AG09319 (cell line): ENCODE measurements at places on chromosomes 5 and 9.
A peak's percentile ranks its signal among the peaks of the same experiment; 100 is the strongest.

DNA sequence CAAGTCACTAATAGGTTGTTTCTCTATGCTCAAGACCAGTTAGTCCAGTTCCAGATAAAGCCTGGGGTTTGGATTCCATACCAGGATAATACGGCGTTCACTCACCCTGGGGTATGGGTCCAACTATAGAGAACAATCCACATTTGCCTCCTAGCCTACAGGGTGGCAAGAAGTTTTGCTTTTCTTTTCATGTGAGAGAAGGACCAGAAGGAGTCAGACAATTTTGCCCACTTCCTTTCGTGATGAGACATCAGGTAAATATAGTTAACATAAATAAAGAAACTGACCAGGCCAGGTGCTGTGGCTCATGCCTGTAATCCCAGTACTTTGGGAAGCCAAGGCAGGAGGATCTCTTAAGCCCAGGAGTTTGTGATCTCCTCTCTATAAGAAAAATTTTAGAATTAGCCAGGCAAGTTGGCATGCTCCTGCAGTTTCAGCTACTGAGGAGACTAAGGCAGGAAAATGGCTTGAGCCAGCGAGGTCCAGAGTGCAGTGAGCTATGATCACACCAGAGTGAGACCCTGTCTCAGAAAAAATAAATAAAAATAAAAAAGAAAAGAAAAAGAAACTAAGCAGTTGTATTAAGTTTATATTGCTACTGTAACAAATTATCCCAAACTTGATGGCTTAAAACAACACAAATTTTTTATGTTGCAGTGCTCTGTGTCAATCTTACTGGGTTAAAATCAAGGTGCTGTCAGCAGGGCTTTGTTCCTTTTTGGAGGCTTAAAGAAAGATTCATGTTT is 7.5 kb upstream of the REEP5 start:
- DNase-seq, result no peak

- DNase-seq, result no peak
These were observed 1.7 kb upstream of the PLPPR1 start for GRCh38 chr9:101026824-101027223.

DNA sequence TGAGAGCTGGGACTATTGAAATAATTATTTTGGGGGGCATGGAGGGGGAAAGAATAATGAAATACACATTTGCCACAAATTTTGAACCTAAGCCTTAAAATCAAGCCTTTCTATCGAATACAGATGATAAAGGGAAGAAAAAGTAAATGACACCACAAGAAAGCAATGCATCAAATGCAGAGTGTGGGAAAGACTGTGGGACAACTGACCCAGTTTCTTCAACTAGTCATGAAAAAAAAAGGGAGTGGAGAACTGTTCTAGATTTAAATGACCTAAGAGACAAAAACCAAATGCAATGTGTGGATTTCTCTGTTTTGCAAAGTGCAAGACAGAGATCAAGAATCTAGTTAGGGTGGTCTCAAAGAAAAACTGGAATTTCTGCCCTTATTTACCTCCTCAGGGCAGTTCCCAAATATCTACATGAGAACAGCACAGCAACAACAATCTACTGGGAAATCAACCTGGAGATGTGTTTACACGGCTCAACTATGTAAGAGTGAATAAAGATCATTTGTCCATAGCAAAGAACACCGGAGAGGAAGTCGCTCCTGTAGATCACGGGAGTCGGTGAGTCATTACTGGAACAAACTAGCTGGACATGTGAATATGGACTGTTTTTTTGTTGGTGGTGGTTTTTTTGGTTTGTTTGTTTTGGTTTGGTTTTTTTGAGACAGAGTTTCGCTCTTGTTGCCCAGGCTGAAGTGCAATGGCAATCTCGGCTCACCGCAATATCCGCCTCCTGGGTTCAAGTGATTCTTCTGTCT is 145.9 kb downstream of the DROSHA start:
- no peak for DNase-seq

GRCh38 chr5:148482196-148482595 is 98.4 kb downstream of the FBXO38 start:
- DNase-seq, result no peak

GRCh38 chr9:38689678-38690077 is 30.3 kb downstream of the FAM240B start:
- DNase-seq, result no peak

DNA sequence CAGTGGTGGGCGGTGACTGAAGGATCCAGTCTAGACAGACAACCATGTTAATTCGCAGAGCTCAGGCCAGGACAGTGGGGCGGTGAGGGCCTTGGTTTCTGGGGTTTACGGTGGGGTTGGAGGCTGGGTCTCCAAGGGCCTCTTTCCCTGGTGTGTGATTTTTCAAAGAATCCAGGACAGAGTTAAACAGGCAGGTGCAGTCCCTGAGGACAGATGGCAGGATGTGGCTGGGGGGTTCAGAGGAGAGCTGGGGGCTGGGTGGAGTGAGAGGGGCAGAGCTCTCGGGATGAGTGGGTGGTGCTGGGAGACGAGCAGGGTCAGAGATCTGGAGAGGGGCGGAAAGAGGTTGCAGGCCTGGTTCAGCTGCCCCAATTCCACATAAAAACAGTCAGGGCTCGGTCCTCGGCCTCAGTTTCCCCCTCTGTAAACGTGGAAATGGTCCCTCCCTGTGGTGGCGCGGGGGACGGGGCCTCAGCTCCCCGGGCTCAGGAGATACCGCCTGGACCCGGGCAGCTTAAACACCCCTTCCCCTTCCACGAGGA is 145.9 kb downstream of the GAPVD1 start:
- DNase-seq, result no peak

- no peak for DNase-seq
These were observed 24.2 kb downstream of the SLC1A1 start for GRCh38 chr9:4514252-4515128.

- DNase-seq, result no peak
These were observed 588 bp upstream of the PLPP1 start for GRCh38 chr5:55535199-55535905.

- no peak for DNase-seq
These were observed 78.8 kb downstream of the PCSK1 start for GRCh38 chr5:96354237-96354636.

DNA sequence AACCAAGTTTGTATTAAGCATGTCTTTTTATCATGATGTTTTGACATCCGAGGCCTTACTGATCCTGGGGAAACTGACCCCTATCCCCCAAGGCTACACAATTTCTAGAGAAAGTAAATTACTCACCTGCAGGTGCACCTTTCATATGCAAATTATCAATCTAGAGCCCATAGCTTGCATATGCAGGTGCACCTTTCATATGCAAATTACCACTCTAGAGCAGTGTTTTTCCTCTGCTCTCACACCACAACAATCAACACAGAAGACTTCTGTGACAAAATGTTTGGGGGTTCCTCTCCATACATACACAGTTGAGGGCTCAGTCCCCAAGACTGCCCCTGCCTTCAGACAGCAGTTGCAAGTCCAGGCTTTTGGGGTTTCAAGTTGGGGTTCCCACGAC is 203.7 kb upstream of the RORB start:
- DNase-seq, result no peak

GRCh38 chr9:131747352-131747751 is 7.5 kb upstream of the RAPGEF1 start:
- peak; percentile 41 for DNase-seq

GRCh38 chr9:34566322-34566721 is 23.2 kb downstream of the CNTFR start:
- no peak for DNase-seq

GRCh38 chr5:32852535-32852934 is 141.4 kb downstream of the NPR3 start:
- DNase-seq, result peak; percentile 64

DNA sequence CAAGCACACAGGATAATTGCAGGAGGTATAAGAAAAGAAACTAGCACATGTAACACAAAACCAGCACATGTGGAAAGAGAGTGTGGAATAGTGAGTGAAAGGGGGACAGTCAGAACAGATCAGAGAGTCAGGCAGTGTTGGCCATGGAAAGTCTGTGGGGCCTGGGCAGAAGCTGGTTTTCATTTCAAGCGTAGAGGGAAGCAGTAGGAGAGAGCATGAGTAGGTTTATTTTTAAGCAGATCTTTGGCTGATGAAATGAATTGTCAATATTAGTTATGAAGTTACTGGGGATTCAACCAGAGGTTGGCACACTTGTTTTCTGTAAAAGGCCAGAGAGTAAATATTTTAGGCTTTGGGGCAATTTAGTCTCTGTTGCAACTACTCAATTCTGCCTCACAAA is 283.1 kb downstream of the SMARCA2 start:
- DNase-seq, result no peak

DNA sequence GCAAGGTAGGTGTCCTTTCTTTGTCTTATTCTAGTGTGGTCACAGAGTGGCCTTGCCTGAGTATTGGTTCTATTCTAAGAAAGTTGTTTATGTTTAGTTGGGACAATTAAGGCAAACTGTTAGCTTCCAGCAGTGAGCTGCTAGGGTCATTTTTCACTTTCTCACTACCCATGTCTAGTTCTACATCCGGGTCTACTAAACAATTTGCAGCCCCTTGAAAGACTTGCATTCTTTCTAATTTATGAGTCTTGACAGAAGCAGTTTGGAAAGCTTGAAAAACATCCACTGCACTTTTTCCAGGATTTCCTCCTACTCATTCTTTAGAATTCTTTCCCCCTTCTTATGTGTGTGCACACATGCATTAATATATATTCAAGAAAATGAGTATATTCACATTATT is 892.2 kb upstream of the ACO1 start:
- no peak for DNase-seq

DNA sequence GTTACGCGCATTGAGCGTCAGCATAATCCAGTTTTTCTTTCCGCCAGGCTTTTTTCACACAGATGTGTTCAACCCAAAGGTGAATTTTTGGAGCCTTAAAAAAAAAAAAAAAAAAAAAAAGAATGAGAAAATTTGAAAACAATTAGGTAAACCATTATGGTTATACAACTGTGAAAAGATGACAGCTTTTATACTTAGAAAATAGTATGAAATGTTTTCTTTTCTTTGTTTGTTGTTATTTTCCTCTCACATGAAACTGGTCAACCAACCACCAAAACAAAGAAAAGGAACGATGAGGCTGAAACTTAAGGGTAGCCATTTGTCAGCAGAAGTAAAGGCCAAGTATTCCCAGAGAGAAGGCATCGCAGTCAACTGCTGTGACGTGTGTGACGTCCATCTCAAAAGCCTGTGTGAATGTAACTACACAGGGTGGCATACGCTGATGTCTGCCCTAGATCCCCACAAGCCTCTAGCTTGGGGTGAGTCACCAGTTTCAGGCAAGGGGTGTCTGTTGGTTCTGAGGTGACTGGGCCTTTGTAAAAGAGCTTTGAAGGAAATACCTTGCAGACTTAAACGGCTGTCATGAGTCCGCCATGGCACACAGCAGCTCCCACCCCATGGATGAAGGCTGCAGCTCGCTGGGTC is 182.9 kb downstream of the AOPEP start:
- no peak for DNase-seq

GRCh38 chr5:147534172-147534951 is 24.5 kb upstream of the DPYSL3 start:
- no peak for DNase-seq

DNA sequence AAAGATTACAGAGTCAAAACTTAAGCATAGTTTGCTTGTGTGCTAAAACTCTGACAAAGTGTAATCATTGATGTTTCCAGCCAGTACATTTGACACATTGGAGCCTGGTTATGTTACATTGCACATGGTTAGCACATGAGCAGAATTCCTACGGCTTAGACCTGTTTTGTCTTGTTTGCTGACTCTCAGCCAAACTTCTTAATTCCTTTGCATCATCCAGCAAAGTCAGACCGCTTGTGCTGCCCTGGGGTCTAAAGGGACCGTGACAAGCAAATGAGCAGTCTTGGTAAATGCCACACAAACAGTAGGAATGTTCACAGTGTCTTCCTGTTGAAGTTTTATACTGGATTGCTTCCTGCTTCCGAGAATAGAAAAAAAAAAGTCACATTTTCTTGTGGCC is 72.0 kb upstream of the ENTREP1 start:
- DNase-seq, result peak; percentile 3

DNA sequence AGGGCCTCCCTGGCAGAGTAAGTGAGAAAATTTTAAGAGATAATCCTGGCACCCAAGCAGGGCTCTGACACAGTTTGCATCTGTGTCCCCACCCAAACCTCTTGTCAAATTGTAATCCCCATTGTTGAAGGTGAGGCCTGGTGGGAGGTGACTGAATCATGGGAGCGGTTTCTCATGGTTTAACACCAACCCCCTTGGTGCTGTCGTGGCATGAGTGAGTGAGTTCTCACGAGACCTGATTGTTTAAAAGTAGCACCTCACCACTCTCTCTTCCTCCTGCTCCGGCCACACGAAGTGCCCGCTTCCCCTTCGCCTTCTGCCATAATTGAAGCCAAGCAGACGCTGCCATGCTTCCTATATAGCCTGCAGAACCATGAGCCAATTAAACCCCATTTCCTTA is 80.1 kb downstream of the FBXW11 start:
- no peak for DNase-seq

DNA sequence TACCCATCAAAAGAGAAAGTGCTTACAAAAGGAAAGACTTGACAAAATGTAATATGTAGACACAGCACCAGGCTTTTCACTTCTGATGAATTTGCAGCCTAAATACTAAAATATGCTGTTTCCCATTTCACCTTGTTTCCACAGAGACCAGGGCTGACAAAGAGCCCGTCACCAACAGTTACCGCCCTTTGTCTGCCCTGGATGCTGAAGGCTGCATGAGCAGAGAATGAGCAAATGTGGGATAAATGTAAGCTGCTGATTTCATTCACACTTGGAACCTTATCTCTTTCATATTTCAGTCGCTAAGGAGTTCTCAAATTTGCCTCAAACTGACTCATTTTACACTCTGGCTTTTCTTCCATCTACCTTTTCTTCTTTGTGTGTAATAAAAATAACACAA is 213.9 kb downstream of the TMEM167A start:
- no peak for DNase-seq

- DNase-seq, result no peak
These were observed 63.4 kb downstream of the NR6A1 start for GRCh38 chr9:124707666-124708065.

GRCh38 chr5:55847837-55848236 is 3.3 kb upstream of the IL31RA start:
- DNase-seq, result no peak

DNA sequence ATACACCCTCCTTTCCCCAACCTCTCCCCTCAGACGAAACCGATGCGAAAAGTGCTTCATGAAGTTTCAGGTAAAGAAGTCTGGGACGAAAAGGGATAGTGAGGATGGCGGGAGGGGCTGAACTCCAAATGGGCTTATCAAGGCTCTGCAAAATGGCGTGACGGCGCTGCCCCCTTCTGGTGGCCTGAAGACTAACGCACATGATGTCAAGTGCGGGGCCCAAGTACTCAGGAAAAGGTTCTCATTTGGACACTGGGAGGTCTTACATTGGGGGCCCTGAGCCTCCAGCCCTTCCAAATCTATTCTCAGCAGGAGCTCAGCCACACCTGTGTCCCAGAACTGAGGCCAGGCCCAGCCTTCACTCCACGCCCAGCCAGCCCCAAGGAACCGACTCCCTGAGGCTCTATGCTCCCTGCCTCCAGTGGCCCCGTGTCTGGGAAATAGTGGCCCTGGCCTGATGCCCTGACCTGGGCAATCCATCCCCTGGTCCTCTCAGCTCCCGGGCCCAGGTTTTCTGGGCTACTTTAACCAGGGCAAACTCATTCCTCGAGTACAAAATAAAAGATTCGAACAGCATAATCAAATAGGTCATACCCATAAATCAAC is 119.9 kb downstream of the KCNIP1 start:
- DNase-seq, result peak; percentile 5
